ENCODE measurements at places on chromosomes 7 and 10. TPM values are rescaled to one million over a fixed set of nuclear protein-coding genes. Genes with fewer than 3 reads are reported as not detected.

GRCh38 chr10:110613996-110614495 is 30.1 kb upstream of the RBM20 start:
- peak; percentile 48 for DNase-seq

Gene H2BK1
- total RNA-seq: not detected

DNA sequence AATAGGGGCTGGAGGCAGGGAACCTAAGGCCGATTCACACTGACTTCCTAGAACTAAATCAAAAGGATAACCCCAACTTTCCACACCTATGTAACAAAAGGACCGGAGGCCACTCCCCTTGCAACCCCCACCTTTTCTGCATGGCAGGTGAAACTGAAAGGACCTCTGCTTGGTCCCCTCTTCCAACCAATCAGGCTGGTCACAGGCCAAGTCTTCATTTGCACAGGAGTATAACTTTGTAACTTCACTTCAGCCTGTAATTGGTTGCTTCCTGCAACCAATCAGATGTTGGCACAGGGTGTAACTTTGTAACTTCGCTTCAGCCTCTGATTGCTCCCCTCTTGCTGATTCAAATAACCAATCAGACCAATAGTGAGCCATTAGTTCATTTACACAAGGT is 190.0 kb downstream of the FAM107B start:
- no peak for DNase-seq

Gene SPDYE9
- not detected for total RNA-seq

DNA sequence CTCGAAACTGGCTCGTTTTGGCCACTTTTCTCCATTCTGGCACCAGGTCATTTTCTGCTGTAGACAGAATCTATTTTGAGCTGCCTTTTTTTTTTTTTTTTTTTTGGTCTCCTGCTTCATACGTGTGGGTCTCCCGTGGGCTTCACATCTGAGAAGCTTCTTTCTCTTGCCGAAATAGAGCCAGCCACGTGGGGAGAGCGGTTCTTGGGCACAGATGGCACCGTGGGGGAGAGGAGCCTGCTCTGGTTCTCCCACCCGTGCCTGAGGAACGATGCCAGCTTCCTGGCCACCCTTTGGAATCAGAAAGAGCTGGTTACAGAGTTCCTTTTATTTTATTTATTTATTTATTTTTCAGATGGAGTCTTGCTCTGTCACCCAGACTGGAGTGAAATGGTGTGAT is 48.7 kb upstream of the OCM2 start:
- no peak for DNase-seq

Gene GRB10
- total RNA-seq: 41.1 TPM

Gene TMEM225B
- total RNA-seq: 0.60 TPM

Gene GJD4
- total RNA-seq: not detected

GRCh38 chr10:86863484-86863842 is 94.0 kb downstream of the MMRN2 start:
- no peak for DNase-seq

DNA sequence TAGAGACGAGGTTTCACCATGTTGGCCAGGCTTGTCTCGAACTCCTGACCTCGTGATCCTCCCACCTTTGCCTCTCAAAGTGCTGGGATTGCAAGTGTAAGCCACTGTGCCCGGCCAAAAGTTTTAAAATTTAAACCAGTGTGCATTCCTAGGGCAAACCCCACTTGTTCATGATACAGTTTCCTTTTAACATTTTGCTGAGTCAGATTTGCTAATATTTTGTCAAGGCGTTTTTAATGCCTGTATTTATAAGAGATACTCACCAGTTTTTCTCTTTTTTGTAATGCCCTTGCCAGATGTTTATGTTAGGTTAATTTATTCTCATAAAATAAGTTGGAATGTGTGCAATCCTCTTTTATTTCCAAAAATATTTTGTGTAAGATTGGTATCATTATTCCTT is 927.4 kb downstream of the DNAJB9 start:
- DNase-seq: no peak

Gene SAMD9L
- 32.4 TPM for total RNA-seq

GRCh38 chr7:146366938-146367337 is 250.3 kb downstream of the CNTNAP2 start:
- DNase-seq: no peak

DNA sequence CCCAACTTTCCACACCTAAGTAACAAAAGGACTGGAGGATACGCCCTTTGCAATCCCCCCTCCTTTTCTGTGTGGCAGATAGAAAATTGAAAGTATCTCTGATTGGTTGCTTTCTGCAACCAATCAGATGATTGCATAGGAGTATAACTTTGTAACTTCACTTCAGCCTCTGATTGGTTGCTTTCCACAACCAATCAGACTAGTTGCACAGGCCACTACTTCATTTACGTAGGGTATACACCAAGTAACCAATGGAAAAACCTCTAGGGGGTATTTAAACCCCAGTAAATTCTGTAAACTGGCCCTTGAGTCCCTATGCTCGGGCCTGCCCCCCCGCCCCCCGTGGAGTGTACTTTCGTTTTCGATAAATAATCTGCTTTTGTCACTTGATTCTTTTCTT is 1080.4 kb downstream of the CNTNAP2 start:
- DNase-seq: no peak

DNA sequence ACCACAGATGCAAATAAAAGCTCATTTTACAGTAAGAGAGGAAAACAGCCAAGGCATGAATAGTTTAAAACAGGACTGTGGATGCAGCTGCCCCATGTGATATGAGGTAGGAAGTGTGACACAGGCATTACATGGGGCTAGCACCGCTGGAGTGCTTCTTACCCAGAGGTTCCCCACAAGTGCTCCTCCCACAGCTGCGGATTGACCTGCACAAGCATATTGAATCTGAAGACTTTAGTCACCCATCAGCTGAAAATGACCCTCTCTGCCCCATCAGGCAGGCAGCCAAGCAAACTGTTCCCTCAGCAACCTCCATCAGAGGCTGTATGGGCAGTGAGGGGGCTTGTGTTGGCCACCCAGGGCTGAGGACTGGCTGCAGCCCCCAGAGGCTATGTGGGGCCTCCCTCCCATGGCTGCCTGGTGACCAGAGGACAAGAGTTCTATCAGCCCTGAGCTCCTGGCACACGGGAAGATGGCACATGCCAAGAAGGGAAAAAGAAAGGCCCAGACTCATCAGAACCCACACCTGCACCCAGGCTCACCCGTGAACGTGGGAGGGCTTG is 98.7 kb downstream of the TCERG1L start:
- DNase-seq: no peak

GRCh38 chr7:27295236-27295635 is 52.6 kb downstream of the EVX1 start:
- DNase-seq: no peak

GRCh38 chr7:44630792-44631457 is 24.5 kb downstream of the OGDH start:
- DNase-seq: no peak

Gene ZNF12
- total RNA-seq: 19.8 TPM

Gene GPR146
- total RNA-seq: 18.9 TPM

Gene CYP26A1
- not detected for total RNA-seq

DNA sequence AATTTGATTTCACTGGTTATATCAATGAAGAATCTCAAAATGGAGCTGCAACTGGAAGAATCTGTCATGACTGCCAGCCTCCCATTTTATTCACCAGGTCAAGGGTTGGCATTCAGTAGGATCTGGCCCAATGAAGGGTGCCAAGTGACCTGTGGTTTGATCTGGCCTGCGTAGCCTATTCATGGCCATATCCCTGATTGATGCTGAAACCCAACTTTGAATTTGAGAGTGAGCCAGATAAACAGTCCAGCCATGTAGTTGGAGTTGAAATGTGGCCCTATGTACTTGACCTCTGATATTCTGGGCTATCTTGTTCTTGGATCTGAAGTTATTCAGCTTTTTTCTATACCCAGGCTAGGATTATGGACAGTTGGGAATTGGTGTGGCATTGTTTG is 1.5 kb downstream of the MKLN1 start:
- no peak for DNase-seq

- no peak for DNase-seq
Measured at GRCh38 chr7:122528879-122529481, 169.9 kb downstream of the RNF133 start.

Gene PKD2L1
- total RNA-seq: not detected

DNA sequence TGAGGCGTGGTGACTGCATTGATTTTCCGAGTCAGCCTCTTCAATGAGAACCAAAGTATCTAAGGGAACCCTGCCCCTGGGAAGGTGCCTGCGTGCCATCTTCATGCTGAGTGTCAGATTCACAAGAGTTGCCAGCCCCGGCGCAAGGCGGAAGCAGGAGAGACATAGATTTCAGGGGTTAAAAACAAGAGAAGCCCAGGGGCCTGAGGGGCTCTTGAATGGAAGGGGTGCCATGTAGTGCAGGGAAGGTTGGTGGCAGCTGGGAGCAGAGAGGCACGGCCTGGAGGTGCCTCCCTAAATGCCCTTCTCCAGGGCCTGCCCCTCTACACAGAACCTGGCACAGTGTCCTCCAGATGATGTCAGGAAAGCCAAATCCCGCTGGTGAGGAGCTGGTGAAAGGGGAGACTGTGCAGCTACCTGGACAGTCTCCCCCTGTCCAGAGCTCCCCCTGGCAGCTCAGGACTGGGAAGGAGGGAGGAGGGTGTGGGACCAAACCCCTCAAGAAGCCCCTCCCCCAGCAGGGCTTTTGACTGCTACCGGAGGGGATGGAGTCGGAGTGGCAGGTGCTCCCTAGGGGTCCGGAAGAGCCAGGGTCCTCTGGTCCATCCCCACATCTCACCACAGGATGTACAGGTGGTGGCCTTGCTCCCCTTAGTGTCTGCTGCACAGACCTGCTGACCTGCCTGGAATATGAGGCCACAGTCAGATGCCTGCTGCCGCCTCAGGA is 137.9 kb downstream of the TCERG1L start:
- no peak for DNase-seq

DNA sequence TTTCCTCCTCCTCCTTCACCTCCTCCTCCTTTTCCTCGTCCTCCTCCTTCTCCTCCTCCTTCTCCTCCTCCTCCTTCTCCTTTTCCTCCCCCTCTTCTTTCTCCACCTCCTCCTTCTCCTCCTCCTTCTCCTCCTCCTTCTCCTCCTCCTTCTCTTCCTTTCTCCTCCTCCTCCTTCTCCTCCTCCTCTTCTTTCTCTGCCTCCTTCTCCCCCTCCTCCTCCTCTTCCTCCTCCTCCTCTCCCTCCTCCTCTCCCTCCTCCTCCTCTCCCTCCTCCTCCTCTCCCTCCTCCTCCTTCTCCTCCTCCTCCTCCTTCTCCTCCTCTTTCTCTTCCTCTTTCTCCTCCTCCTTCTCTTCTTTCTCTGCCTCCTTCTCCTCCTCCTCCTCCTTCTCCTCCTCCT is 13.6 kb downstream of the PLXNA4 start:
- DNase-seq: no peak

DNA sequence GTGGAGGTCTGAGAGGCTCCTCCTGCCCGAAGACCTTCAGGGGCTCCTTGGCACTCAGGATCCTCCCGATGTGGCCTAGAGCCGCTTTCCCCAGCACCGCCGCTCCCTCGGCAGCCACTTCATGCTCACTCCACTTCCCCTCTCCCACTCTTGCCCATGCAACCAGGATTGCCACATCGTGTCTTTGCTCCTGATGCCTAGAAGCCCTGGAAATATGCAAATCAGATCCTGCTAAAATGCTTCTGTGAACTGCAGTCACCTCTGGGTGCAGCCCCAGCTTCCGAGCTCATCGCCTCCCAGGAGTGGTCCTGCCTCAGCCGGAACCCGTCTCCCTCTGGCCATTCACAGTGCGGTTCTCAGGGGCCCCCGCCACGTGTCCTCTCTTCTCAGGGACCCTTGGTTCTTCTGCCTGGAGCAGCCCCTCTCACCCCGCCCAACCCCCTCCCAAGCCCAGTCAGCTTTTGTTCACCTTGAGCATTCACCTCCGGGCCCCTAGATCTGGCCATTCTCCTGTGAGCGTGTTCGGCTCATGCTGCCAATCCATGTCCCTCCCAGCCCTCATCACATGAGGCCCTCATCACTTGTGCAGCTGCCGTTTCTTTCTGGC is 175.5 kb downstream of the ADARB2 start:
- no peak for DNase-seq

GRCh38 chr10:97217299-97217698 is 31.5 kb upstream of the SLIT1 start:
- no peak for DNase-seq

- no peak for DNase-seq
Measured at GRCh38 chr7:81234896-81235295, 316.0 kb upstream of the SEMA3C start.

Gene OPN1SW
- not detected for total RNA-seq

Gene FAM131B
- 0.60 TPM for total RNA-seq

GRCh38 chr7:123789206-123789784 is 40.5 kb upstream of the WASL start:
- no peak for DNase-seq

DNA sequence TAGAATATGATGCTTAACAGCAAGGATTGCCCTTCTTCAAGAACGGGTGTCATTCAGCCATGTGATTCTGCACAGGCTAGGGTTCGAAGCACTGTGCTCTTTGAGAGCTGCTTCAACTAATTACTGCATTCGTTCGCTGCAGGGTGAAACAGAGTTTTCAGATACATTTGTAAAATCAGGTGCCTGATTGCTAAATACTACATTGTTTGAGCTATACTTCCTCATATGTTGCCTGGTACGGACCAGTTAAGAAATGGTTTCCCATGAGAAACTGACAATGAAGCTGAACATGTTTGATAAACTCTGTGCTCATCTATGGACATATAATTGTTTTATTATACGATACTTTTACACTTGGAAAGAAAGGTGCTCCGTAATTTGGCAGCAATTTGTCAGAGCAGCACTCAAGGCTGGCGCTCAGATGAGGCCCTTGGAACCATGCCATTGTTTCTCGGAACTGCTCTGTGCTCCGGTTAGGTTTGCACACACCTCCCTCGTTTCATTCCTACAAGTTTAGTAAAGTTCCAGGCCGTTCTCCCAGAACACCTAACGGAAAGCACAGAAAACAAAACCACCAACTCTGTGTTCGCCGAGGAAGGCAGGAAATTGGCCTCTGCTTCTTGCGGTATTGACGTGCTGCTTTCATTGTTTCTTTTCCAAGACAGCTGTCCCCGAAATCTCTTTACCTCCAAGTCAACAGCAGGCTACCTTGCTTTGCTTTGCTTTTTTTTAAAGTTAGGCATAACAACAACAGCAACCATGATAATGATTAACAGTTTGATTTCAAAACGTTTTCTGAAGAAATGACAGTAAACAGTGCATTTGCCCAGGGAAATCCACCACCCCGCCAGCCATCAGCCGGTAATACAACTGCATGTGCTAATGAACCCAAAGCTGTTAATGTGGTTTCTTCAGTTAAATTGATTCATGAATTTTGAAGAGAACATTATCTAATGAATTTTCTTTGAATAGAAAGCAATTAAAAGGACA is 206.9 kb downstream of the EBF3 start:
- DNase-seq: peak; percentile 20
